Airway epithelial cell (primary cell): ENCODE measurements at places on chromosomes 1 and 21. TPM values are rescaled to one million over a fixed set of nuclear protein-coding genes. Genes with fewer than 3 reads are reported as not detected.

The ARMH1 gene
- total RNA-seq: not detected in 2 replicates

The ZBTB7B gene
- total RNA-seq: 67.2 and 89.0 TPM in 2 replicates

The CA6 gene
- total RNA-seq: not detected in 2 replicates

The DMBX1 gene
- total RNA-seq: not detected in 2 replicates

The NBPF6 gene
- total RNA-seq: not detected in 2 replicates

The S100A7A gene
- not detected in 2 replicates for total RNA-seq
